Midbrain (tissue), 1 donor: ENCODE measurements at places on chromosomes 4 and X.
A peak's percentile ranks its signal among the peaks of the same experiment; 100 is the strongest.

GRCh38 chrX:87006561-87006960 is 511.0 kb upstream of the KLHL4 start:
- no peak for DNase-seq

GRCh38 chrX:156003486-156004185 is 6.1 kb downstream of the IL9R start:
- DNase-seq: no peak

- DNase-seq: no peak
Measured at GRCh38 chrX:25555521-25555920, 539.8 kb upstream of the ARX start.

- DNase-seq: no peak
Measured at GRCh38 chr4:7635445-7636239, 200.9 kb upstream of the PSAPL1 start.

DNA sequence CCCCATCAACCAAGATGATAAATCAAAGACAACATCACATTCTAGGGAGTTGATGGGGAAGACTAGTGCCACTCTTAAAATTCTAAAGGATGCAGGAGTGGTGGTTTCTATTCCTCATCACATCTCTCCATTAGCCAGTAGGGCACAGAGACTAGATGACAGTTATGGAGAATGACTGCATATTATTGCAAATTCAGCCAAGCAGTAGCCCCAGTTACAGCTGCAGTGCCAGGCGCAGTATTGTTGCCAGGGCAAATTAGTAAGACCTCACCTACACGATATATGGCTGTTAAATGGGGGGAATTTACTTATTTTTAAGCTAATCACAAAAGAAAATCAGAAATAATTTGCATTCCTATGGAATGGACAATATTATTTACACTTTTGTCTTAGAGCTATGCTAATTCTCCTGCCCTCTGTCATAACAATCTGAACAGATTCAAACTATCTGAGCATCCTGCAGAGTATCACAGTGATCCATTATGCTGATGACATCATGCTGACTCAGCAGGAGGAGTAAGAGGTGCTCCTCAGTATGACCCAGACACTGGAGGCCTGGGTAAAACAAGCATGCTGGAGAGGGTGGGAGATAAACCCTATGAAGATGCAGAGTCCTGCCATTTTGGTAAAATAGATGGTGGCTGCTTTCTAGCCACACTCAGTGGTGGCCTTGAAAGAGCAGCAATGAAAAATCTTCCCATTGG is 24.7 kb downstream of the ETNPPL start:
- no peak for DNase-seq

GRCh38 chrX:6852121-6852520 is 295.4 kb upstream of the STS start:
- DNase-seq: no peak

GRCh38 chrX:108064613-108065012 is 19.7 kb downstream of the VSIG1 start:
- no peak for DNase-seq

- DNase-seq: peak; percentile 30
Measured at GRCh38 chr4:26377328-26378311, 56.8 kb downstream of the RBPJ start.

DNA sequence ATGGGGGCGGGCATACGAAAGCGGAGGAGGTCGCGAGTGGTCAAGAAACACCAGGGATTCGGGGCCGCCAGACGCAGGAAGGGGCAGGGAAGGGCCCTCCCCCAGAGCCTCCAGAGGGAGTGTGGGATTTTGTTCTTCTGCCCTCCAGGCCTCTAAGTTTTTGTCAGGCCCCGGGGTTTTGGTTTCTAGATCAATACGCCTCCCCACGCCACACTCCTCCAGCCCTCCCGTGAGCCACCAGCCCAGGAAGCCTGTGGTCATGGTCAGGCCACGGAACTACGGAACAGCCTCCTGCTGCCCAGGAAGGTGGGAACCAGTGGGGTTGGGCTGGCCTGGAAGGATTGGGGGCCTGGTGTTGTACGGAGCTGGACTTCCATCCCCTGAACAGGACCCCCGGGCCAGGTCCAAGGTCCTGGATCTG is 38.4 kb downstream of the CPLX1 start:
- DNase-seq: no peak

GRCh38 chr4:114783215-114783595 is 184.6 kb downstream of the UGT8 start:
- no peak for DNase-seq

- DNase-seq: no peak
Measured at GRCh38 chr4:13432453-13432852, 51.7 kb downstream of the RAB28 start.

GRCh38 chrX:49079489-49080428 is at the start of gene WDR45:
WDR45 (minus strand) TSS chrX:49079887; CDS start chrX:49078095, 1,792 bp downstream.
- DNase-seq: peak; percentile 52

GRCh38 chr4:142036795-142037583 is 400.6 kb downstream of the IL15 start:
- DNase-seq: no peak

- DNase-seq: no peak
Measured at GRCh38 chr4:93719552-93719951, 109.0 kb upstream of the ATOH1 start.

DNA sequence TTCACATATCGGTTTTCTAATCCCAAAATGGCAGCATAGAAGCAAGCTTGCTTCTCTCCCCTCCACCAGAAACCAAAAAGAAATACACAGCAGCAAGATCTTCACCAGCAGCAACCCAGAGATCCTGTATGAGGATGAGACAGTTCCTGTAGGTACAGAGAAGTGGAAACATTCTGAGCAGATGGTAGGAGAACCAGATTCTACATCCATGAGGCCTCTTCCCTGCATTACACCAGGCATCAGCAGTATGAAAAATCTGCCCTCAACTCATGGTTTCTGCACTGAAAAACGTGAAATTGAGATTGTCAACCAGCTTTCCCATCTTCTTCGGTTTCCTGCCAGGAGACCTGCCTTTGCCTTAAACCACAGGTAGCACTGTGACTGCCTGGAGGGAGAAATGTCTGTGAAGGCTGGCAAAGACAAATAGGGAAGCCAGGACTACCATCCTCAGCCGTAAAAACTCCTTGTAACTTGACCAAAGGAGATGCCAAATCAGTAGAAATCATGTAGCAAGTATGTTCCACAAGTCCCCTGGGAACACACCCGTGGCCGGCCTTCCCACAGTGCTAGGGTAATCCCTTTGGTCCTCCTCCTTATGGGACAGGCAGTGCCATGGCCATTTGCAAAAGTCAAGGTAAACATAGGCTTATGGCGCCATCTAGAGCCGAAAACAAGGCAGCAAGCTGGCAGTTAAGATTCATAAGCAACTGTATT is 24.0 kb upstream of the MTHFD2L start:
- peak; percentile 81 for DNase-seq

DNA sequence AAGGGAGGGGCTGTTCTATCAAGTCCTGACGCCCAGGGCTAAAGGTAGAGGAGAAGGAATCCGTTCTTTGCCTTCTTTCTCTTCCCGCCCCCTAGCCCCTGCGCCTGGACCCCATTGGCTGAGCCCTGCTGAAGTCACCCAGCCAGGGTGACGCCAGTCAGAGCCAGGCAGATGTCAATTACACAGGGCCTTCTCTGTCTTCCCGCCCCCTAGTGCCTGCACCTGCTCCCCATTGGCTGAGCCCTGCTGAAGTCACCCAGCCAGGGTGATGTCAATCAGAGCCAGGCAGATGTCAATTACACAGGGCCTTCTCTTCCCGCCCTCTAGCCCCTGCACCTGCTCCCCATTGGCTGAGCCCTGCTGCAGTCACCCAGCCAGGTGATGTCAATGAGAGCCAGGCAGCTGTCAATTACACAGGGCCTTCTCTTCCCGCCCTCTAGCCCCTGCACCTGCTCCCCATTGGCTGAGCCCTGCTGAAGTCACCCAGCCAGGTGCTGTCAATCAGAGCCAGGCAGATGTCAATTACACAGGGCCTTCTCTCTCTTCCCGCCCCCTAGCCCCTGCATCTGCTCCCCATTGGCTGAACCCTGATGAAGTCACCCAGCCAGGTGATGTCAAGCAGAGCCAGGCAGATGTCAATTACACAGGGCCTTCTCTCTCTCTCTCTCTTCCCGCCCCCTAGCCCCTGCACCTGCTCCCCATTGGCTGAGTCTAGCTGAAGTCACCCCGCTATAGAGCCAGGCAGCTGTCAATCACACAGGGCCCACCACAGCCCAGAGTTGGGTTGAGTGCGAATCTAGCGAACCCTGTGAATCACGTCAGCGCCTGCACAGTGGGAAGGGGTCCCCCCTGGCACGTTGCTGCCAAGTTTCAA is 46.4 kb downstream of the ASMT start:
- peak; percentile 20 for DNase-seq

DNA sequence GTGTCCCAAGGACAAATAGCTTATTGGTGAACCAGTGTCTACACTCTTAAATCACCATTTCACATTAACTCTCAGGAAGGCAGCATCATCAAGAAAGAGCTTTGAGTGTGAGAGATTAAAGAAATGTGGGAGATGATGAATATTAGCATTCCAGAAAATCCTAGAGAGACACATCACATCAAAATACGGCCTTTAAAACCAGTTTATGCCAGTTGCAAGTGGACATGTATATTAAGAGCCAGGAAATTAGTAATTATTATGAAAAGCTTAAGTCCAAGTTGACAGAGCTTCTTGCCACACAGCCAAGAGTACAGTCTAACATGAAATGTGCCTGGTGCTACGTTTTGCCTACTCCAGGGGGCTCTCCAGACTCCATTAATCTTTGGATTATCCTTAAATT is 503.0 kb upstream of the BOD1L1 start:
- no peak for DNase-seq

DNA sequence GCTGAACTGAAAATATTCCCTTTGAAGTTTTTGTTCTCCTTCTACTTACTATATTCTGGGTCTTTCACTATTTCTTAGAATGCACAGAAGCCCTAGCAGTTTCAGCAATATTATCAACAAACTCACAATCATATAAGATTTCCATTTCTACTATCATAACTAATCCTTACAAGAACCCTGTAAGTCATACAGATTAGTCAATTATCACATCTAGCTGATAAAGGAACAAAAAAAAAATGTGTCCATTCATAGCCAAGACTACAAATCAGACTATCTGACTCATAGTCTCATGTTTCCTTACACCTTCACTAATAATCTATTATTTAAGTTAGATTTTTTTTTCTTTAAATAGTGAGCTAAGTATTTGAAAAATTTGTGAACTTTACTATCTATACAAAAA is 72.5 kb downstream of the LRBA start:
- no peak for DNase-seq
